Effector memory CD4-positive, alpha-beta T cell (primary cell): ENCODE measurements at places on chromosomes 16 and 17.

DNA sequence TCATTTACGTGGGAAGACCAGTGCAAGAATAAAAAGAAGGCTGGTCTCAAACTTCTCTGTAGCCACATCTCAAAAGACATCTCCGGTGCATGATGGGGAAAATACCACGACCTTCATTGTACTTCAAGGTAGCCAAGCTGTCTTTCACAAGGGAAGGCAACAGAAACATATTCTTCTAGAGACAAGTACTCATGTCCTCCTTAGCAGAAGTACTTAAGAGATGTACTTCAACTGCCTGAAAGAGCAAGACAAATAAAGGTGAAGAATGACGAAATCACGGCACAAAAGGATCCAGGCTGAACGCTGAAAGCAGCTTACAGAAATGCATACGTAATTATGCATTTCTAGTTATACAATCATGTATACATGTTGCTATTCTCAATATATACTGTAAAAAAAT, 124.1 kb upstream of the RCVRN start:
- no peak for DNase-seq

DNA sequence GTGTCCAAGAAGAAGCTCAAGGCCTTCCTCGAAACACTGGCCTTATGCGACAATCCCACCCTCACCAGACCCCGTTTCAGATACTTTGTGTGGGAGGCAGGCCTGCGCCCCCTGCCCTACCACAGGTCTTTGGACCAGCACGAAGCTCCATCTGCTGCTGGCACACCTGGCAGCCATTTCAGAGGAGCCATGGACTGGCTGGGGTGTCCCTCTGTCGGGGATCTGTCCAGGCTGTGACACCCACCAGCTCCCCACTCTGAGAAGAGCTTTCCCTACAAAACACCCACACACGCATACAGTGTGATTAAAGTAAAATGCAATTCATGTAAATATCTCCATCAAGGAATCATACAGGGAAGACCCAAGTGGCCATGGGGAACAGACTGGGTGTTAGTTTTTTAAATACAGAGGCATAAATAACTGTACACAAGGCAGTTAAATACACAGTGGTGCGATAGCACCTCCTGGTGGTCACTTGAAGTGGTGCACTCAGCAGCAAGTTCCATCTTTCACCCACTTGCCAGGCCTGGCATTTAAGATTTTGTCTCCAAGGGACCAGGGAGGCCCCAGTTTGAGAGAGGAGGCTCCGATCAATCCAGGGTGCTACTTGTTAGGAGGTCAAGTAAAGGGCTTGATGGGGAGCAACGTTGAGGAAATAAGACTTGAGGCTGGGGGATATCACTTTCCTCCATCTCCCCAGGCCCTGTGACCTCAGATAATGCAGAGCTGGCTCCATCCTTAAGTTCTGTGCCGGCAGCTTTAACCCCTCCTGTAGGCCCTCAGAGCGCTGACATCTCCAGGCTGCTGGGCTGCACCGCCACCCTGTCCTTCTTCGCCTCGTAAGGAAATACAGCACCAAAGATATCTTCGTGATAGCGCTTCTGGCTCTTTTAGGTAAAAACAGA, 43.6 kb downstream of the NOS2 start:
- DNase-seq, result peak; percentile 24

- no peak for DNase-seq
Measured at GRCh38 chr16:24344784-24345183, 88.6 kb downstream of the CACNG3 start.

DNA sequence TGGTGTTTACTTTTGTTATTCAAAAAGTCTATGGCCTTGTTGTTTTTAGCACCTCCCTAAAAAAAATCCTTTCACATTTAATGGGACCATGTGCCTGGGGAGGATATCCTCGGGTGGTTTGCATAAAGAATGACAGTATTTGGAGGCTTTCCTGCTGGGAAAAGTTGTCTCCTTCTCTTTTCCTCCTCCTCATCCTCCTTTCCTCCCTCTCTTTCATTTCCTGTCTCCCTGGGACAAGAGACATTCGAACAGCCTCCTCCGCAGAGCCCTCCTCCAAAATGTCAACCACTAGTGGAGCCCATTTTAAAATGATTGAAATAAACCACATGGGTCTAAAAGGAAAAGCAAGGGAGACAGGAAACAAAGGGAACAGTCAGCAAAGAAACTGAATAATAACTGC, 67.4 kb downstream of the MYH13 start:
- DNase-seq, result no peak

GRCh38 chr17:31533546-31534155, 142.2 kb downstream of the RAB11FIP4 start:
- no peak for DNase-seq

DNA sequence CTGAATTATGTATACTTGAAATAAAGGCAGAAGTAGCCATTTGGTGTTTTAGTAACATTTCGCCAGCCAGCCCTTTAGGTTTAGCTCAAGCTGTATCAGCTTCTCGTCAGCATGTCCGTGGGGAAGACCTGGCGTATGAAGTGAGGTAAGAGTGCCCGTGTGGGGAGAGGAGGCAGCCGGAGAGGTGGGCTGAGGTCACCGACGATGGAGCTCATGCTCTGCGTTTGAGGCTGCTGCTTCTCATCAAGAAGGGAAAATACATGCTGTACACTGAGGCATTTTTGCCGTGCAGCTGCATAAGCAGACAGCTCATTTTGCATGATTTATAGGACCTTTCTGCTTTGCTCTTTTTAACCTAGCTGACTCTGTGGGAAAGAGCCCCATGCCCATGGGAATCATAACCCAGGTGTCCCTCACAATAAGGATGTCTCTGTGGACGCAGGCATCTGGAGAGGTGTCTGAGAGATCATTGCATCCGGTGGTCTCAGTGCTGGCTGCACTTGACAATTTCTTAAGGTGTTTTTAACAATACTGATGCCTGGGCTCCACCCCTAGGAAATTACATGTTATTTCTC, 179.1 kb downstream of the ABCC12 start:
- DNase-seq, result no peak

DNA sequence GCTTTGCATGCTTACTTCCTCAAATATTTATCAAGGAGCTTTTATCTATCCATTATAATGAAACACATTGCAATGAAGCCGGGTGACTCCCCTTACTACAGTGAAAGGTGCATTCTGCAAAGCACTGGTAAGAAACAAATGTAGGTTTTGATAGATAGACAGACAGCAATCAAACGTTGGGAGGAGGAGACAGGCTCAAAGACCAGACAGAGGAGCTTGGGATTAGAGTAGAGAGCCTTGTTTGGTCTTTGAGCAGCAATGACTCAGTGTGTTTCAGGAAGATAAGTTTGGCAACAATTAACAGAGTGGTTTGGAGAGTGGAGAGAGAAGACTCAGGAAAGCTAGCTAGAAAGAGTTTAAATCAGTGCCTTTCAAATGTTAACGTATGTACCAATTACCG, 68.8 kb downstream of the ZNF18 start:
- DNase-seq, result no peak

GRCh38 chr16:16833165-16833564, 454.2 kb downstream of the NPIPA7 start:
- DNase-seq, result no peak

- DNase-seq, result no peak
Measured at GRCh38 chr17:57971572-57971971, 16.4 kb upstream of the CUEDC1 start.

GRCh38 chr17:30505868-30506417, 28.7 kb downstream of the GOSR1 start:
- no peak for DNase-seq

GRCh38 chr16:5430598-5430997, 333.0 kb upstream of the EEF2KMT start:
- no peak for DNase-seq
